ENCODE measurements at places on chromosomes 6 and 20.

DNA sequence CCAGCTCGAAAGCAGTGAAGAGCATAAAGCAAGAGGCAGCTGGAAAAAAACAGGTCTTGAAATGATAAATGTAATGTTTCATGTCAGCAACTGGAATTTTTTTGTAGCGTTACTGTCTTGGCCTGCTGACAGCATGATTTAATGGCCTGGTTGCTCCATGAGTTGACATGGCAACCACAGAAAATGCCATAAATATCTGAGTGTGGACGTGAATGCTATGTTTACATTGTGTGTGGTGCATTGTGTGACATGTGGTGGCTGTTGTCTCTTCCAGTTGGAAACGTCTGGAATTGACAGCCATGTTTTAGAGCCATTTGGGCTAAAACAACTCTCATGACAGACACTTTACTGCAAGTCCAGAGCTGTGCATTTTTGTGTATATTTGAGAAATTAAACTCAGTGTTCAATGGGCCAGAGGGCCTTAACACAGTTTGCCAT is 170.0 kb downstream of the FOXA2 start:
- DNase-seq: no peak

DNA sequence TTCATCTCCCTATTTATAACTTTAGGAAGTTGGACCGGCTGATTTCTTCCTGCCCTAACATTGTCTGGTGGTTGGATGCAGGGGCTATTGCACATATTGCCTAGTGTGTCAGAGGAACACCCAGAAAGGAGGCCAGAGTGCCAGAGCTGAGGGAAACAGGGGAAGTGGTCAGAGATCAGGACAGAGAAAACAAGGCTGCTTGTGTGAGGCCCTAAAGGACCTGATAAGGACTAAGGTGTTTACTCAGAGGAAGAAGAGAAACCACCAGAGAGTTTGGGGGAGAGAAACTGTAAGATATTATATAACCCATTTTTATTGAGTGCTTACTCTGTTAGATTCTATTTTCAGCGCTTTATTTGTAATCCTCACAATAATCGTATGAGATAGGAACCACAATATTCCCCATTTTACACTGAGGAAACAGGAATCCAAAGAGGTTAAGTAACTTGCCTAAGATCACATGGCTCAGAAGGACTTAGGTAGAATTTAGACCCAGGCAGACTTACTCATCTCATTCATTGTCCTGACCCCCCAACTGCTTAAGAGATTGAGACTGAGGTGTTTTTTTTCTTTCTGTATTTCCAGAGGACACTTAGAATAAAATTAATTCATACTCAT is 54.0 kb upstream of the REV3L start:
- no peak for DNase-seq

DNA sequence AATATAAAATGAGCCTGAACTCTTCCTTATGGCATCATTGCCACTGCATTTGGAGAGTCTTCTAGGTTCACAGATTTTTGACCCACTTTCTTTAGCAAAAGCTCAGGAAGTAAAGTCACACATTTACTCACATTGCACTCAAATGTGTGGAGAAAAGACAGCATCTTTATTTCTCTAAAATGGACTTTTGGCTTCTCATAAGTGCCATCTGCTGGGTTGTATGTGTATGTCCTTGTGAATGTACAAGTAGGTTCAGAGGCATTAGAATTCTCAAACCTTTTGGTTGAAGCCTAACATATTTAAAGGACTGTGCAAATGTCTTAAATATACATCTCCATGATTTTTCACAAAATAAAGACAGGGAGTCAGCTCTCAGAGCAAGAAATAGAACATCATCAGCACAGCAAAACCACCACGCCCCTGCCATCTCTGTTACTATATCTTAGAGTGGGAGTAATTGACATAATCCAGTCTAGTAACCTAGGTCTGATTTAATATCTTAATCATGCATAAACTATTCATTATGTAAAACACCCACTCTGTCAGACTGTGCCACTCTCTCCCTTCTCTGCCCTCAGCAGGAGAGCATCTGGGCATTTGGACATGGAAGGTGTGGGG is 42.2 kb upstream of the SPTLC3 start:
- no peak for DNase-seq

GRCh38 chr20:24478584-24478983 is 9.2 kb downstream of the SYNDIG1 start:
- no peak for DNase-seq

DNA sequence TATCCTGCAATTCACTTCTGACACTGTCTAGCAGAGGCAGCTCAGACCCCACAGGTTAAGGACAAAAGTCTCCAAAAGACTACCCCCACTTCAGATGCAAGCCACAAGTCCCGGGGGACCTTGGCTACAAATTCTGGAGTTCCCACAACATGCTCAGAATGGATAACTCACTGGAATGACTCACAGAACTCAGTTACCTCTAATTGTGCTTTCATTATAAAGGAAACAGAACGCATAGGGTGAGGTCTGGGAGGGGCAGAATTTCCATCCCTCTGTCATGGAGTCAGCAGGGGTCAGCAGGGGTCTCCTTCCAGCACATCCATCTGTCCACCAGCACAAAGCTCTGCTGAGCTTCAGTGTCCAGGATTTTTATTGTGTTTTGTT is 184.2 kb downstream of the CDH4 start:
- no peak for DNase-seq

- DNase-seq: no peak
Measured at GRCh38 chr6:54102238-54102637, 9.0 kb upstream of the MLIP start.

DNA sequence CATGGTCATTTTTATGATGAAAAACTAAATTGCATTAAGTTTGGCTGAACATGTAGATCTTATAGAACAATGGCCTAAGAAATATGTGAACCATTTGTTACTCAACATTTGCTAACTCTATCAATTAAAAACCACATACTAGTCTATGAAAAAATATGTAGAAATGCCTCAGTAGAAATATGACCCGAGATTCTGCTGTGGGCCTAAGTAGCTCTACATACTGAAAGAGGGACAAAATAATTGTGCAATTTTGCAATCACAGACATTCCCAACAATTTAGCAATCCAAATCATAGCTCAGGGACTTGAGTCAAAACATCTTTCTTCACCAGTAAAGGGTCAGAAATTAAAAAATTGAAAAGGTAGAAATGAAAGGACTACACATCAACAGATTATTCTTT is 619.0 kb downstream of the FRK start:
- DNase-seq: no peak

GRCh38 chr20:59777814-59778575 is 155.4 kb downstream of the SYCP2 start:
- no peak for DNase-seq

DNA sequence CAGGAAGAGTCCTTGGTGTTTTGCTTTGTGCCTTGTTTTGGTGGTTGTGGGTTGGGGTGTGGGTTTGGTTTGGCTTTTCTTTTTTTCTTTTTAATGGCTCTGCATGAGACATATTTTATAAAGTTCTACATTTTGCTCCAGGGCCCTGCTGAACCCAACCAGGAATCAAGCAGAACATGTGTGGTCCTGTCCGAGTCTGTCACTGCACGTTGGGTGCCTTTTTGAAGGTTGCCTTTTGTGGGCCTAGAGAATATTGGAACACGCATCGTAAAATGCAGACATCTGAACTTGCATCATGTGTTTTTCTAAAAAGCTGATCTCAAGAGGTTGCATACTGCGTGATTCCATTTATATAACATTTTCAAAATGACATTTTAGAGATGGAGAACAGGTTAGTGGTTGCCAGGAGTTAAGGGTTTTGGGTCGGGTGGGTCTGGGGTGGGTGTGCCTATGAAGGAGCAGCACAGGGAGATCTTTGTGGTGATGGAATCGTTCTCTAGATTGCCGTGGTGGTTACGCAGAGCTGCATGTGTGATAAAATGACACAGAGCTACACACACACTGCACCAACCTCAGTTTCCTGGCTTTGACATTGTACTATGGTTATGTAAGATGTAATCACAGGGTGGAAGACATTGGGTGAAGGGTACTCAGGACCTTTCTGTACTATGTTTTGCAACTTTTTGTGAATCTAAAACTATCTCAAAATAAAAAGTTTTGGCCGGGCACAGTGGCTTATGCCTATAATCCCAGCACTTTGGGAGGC is 80.2 kb downstream of the EYA2 start:
- DNase-seq: no peak

GRCh38 chr6:130622142-130622541 is 205.1 kb upstream of the SMLR1 start:
- DNase-seq: no peak

DNA sequence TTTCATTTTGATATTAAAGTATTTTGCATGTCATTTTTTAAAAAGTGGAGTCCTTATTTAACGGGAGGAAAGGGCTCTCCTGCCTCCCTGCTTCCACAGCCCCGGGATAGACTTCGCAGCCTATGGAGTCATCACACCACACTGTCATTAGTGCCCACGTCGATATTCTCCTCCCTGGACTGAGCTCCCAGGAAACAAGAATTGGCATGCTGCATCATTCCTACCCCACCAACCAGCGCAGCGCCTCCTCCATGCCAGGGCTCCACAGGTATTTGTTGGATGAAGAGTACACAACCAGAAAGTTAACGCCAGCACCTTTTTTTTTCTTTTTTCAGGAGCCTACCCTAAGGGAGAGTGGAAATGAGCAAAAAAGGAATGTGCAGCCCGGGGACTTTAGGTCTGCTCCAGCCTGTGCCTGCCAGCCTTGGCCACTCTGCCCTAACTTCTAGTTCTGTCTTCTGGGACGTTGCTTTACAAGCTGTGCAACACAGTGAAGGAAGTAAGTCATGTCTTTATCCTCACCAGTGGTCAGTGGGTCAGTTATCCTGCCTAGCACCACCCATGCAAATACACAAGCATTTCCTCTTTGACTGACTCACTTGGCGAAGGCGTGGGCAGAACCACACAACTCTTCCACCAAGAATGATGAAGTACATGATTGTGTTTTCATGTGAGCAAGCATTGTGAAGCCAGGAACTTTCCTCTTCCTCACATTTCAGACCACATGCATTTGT is 180.7 kb upstream of the UST start:
- DNase-seq: no peak

GRCh38 chr6:131976545-131977061 is 25.4 kb upstream of the CCN2 start:
- DNase-seq: no peak

GRCh38 chr6:28807682-28808280 is 116.0 kb downstream of the TRIM27 start:
- no peak for DNase-seq

GRCh38 chr6:55659304-55659703 is 80.3 kb upstream of the HMGCLL1 start:
- no peak for DNase-seq

GRCh38 chr20:44180814-44181213 is 6.2 kb downstream of the JPH2 start:
- DNase-seq: no peak

DNA sequence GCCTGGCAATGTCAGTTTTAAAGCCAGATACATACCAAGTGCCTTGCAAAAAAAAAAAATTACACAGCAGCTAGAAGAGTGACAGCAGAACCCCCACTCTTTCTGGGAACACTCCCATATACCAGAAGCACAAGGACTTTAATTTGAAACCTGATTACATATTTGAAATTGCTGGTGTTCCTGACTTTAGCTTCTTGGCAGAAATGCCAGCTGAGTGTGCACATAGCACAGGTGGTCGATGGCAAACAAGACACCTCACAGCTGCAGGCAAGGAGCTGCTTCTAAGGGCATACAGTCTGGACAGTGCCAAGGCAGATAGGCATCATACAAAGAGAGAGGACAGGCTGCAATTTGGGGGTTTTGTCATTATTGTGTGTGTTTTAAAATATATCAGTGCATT is 150.7 kb upstream of the SGK1 start:
- DNase-seq: no peak

- DNase-seq: no peak
Measured at GRCh38 chr6:50549026-50549425, 164.3 kb upstream of the TFAP2D start.

DNA sequence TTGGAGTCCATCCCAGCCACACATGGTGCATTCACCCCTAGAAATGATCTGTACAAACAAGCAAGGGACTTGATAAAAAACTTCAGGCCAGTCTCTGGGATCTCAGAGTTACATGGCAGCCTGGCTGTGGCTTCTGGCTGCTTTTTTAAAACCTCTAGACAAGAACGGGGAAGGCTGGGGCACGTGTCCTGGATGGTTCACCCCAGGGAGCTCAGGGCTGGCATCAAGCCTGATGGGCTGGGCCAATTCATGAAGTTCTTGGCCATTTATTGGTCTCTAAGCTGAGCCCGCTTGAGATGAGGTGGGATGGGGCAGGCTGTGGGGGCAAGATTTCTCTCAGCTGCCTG is 10.4 kb upstream of the ZFAND3 start:
- DNase-seq: no peak

DNA sequence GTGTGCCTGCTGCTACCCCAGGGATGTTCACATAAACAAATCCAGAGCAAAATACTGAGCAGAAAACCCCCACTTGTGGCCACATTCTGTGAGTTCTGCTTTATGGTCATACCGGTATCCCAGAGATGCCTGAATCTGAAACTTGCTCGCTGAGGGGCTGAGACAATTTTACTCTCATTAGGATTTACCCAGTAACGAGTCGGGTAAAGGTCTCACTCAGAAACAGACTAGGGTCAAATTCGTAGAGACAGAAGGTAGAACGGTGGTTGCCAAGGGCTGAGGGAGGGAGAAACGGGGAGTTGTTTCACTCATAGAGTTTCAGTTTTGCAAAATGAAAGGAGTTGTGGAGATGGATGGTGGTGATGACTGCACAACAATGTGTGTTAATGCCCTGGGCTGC is 45.4 kb upstream of the NKX2-2 start:
- no peak for DNase-seq

GRCh38 chr6:54525731-54526130 is 217.5 kb downstream of the TINAG start:
- no peak for DNase-seq

DNA sequence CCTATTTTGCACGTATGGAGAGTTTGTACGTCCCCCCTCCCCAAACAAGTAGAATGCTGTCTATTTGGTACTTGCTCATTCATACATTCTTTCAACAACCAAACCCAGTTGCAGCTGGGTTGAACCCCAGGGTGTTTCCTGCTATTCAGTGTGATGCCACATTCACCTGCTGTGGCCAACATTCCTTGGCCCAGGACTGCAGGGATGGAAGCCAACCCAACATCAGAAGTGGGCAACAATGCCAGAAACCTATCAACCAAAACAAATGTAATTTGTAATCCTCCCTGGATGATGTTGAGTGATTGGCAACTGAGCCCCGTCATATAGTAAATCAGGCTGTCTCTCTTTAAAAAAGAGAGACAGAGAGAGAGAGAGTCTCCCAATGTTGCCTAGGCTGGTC is 8.9 kb downstream of the NT5E start:
- no peak for DNase-seq

GRCh38 chr6:109239160-109239559 is 143.1 kb downstream of the CD164 start:
- no peak for DNase-seq
